ENCODE measurements at places on chromosomes 3 and 15.

- DNase-seq, result no peak
Measured at GRCh38 chr3:188936597-188937107, 235.1 kb upstream of the TPRG1 start.

- no peak for DNase-seq
Measured at GRCh38 chr15:65629548-65629947, 7.8 kb downstream of the SLC24A1 start.

- no peak for DNase-seq
Measured at GRCh38 chr15:67741308-67741707, 84.0 kb upstream of the SKOR1 start.

DNA sequence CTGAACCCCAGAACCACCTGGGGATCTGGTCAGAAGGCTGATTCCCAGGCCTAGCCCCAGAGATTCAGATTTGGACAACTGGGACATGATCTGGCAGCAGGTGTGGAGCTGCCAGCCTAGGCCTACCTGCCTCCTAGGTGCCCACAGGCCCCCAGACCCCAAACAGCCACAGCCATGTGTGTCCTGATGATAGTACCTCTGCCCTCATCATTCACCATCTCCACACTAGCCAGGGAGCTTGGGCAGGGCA lies 34.7 kb downstream of the HMCES start:
- DNase-seq, result no peak

DNA sequence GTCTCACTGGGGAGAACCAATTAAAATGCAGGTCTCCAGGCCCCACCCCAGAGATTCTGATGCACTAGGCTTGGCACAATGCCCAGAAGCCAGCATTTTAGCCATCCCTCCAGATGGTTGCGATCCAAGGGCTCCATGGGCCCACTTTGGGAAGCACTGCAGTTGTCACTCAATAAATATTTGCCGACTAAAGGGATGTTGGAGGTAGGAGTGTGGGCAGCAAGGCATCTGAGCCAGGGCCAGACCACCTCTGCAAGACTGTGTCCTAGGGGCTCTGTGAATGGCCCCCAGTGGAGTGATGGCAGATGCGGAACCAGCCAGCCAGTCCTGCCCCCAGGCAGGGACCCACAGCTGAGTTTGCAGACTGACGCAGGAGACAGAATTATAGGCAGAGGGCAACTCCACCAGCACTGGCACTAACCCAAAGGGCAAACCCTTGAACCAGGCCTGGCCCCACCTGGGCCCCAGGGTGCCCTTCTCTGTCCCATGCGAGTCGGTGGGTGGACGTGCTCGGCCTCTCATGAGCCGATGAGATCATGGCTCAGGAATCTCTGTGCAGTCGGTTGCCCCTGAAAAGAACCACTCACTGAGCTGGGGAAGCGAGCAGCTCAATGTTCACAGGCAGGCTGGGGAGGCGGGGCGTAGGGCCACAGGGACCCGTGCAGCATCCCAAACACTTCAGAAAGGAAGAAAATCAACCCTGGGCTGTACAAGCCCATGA lies 49.7 kb downstream of the SEMA5B start:
- DNase-seq, result peak; percentile 83

DNA sequence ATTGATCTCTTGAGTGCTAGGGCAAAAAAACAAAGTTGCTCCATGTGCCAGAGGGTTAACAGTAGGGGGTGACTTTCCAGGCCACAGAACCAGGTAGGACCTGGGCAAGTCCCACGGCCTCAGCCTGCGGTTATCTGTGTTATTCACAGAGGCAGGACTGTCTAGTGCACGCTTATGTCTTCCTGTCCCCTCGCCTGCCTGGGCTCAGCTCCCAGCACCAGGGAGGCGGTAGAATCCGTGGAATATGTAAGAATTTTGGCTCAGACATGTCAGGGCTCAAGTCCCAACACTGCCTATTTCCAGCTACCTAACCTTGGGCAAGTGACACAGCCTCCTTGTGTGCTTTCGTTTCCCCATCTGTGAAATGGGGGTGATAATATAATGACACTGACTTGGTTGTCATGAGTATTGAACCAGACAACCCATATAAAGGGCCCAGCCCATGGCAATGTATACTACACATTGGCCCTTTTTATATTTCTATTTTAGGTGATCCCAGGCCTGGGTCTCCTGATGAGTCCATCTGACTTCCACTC lies 44.3 kb upstream of the FLNB start:
- no peak for DNase-seq

- DNase-seq, result no peak
Measured at GRCh38 chr15:45378913-45379262, 544 bp upstream of the GATM start.

DNA sequence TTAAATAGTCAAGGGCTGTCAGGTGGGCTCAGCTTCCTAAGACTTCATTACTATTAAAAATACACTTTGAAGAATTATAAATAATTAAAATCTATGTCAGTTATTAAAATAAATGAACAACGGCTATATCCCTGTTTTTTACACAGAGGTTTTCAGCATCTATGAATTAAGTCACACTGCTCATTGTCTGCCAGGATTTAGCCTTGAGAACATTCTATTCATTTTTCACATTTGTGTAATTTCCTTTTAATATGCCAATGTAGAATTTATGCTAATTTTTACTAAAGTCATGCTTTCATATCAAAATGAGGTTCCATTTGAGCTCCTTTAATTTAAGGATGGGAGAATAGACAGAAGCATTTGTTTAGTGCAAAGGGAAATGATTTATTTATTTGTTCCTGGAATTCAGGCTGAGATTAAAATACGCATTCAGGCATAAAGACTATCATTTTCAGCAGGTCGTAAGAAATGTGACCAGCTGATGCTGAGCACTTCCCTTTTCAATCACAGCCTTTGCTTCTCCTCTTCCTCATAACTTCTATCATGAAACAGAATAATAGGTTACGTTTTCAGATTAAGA lies 345.1 kb downstream of the MFSD1 start:
- DNase-seq, result no peak

DNA sequence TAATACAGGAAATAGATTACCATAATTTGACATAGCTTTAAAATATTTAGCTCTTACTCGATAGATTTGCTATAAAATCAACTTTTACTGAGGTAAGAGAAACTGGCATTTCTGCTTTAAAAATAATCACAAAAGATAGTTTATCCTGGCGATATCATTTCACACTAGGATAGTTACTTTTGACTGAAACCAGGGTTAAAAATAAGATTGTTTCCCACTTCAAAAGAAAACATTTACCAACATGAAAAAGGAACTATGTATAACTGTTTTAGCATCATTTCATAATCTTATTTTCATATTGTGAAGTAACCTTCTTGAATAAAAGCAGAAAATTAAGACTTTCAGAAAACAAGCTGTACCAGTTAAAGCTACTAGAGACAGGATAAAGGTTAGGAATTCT lies 15.3 kb downstream of the PSMD6 start:
- no peak for DNase-seq

DNA sequence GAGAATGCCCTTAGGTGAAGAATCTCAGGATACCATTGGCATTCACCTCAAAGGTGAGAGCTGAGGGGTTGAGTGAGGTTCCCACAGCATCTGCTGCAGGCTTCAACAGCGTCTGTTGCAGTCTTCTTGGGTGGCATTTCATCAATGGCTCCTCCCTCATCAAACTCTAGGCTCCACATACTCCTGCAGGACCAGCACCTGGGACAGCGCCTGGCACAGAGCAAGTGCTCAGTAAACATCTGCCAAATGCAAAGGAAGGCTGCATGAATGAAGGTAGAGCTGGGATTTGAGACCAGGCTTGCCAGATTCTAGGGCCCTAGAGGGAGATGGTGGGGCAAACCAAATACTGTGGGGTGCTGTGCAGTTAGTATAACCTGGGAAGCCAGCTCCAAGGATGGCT lies 9.6 kb downstream of the TRH start:
- DNase-seq, result no peak

GRCh38 chr3:28682121-28682520 lies 333.5 kb upstream of the AZI2 start:
- DNase-seq, result no peak

- DNase-seq, result no peak
Measured at GRCh38 chr15:90231028-90232017, 2.4 kb downstream of the CIB1 start.

DNA sequence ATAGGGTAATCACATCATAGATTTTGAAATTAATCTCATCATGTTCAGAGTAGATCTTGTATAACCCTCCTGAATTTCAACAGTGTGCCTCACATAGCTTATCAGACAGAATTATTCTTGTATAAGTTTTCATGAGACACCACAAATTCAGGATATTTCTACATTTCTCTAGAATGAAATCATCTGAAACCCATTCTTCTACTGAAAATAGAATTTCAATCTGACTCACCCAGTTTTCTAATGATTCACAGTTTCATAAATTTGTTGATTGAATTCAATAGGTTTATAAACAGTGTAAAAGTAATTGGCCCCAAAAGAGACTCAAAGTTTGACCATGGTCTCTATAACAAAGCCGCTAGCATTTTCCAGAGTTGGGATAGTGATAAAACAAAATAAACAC lies 1082.6 kb upstream of the EPHA6 start:
- no peak for DNase-seq

GRCh38 chr3:180321534-180321933 lies 280.4 kb upstream of the TTC14 start:
- no peak for DNase-seq

DNA sequence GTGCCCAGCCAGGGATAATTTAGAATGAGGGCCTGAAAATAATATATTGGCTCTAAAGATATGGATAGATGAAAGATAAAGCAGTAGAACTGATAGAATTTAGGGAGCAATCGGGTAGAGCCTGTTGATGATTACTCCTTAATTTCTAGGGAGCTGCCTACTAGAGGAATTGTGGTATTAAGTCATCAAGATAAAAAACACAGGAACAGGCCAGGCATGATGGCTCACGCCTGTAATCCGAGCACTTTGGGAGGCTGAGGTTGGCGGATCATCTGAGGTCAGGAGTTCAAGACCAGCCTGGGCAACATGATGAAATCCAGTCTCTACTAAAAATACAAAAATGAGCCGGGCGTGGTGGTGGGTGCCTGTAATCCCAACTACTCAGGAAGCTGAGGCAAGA lies 130.4 kb downstream of the PCCB start:
- no peak for DNase-seq

- no peak for DNase-seq
Measured at GRCh38 chr3:162354356-162354755, 857.7 kb downstream of the OTOL1 start.

DNA sequence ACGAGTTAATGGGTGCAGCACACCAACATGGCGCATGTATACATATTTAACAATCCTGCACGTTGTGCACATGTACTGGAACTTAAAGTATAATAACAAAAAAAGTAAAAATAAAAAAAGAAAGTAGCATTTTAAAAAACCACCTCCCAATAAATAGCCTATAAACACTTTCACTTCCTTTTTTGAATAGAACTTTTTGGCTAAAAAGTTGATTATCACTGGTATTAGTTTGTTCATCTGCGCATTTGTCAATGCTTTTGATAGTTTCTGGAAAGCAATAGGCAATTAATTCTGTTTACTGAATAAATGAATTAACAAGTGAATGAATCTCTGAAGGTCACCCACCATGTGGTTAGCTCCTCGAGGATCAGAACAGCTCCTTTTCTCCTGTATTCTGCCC lies 179.9 kb downstream of the SLC9A9 start:
- no peak for DNase-seq

DNA sequence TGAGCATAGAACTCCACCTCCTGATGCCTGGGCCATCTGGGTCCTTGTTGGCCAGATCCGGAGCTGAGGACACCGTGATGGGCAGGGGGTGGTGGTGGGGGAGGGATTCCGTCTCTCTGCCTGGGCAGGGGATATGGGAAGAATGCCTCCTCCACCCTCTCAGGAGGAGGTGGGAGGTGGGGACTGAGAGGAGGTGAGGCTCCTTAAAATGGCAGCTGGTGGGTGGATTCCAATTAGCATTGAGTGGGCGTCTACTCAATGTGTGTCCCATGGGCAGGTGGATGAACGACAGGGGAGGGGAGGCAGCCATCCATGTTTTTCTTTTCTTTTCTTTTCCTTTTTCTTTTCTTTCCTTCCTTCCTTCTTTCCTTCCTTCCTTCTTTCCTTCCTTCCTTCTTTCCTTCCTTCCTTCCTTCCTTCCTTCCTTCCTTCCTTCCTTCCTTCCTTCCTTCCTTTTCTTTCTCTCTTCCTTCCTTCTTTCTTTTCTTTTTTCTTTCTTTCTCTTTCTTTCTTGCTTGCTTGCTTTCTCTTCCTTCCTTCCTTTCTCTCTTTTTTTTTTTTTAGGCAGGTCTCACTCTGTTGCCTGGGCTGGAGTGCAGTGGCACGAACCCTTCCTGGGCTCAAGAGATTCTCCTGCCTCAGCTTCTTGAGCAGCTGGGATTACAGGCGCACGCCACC lies 5.0 kb downstream of the SLC28A1 start:
- DNase-seq, result no peak

DNA sequence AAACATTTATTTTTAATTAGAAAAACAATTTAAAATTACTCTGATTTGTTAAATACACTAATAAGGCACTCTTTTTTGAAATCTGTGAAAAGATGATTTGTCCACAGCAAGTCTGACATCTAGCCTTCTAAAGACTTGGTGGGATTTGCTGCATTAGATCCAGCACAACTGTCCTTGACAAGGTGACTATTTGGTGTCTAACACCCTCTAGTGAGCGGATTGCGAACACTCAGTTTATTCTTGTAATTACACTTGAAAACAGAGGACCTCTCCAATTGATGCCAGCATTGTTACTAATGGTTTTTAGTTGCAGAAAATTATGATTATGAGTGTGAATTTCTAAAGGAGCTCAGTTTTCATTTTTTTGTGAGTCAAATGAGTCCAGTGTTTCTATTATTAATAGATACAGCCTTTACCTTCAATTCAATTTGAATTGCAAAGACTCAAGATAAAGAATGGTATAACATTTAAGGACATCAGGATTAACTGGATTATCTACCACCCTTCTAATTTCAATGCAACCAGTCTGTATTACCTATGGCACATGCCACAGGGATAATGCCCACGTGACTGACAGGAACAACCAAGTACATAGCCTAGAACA lies 29.7 kb upstream of the STRIT1 start:
- DNase-seq, result peak; percentile 58

GRCh38 chr3:41102053-41102556 lies 97.2 kb upstream of the CTNNB1 start:
- no peak for DNase-seq

- DNase-seq, result no peak
Measured at GRCh38 chr3:121232309-121233225, 313.2 kb downstream of the POLQ start.

GRCh38 chr3:11076711-11077110 lies 77.6 kb upstream of the HRH1 start:
- DNase-seq, result no peak

DNA sequence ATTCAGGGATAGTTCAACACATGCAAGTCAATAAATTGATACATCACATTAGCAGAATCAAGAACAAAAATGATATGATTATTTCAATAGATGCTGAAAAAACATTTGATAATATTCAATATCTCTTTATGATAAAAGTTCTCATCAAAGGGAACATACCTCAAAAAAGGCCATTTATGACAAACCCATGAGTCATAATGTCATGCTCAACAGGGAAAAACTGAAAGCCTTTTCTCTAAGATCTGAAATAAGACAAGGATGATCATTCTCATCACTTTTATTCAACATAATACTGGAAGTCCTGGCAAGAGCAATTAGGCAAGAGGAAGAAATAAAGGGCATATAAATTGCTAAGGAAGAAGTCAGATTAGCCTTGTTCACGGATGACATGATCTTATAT lies 54.1 kb upstream of the TMEM158 start:
- DNase-seq, result no peak

All from HS-27A (cell line).